Right renal pelvis (tissue), 4 donors: ENCODE measurements at places on chromosomes 7 and 10. TPM values are rescaled to one million over a fixed set of nuclear protein-coding genes. Genes with fewer than 3 reads are reported as not detected.

Gene KNDC1
- polyA plus RNA-seq = 7.1 TPM

Gene PPP1R3C
- polyA plus RNA-seq = 44.7 TPM

Gene TLX1
- 0.11 TPM for polyA plus RNA-seq

- no peak for DNase-seq
These were observed 37.3 kb downstream of the INPP5F start for GRCh38 chr10:119762805-119763798.

- DNase-seq = no peak
These were observed 71.5 kb downstream of the MCMBP start for GRCh38 chr10:119801176-119801575.

- no peak for DNase-seq
These were observed 143.1 kb upstream of the CAV2 start for GRCh38 chr7:116356333-116356965.

DNA sequence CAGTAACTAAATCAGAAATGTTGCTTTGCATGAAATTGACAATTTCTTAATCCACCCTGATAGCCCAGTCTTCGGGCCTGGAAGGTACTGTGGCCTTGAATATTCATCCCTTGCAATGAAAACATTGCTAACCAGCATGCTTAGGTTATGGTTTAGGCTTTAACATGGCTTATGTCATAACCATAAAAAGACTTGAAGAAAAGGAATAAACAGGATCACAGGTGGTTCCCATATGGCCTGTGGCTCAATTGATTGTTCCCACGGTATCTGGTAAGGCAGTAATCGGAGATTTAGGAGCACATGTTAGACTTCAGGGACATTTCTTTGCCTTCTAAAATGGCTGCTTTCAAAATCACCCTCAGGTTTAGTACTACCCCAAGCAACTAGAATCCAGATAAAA, 139.5 kb downstream of the ST7 start:
- no peak for DNase-seq

- no peak for DNase-seq
These were observed 48.7 kb downstream of the UPF2 start for GRCh38 chr10:11993834-11994468.

DNA sequence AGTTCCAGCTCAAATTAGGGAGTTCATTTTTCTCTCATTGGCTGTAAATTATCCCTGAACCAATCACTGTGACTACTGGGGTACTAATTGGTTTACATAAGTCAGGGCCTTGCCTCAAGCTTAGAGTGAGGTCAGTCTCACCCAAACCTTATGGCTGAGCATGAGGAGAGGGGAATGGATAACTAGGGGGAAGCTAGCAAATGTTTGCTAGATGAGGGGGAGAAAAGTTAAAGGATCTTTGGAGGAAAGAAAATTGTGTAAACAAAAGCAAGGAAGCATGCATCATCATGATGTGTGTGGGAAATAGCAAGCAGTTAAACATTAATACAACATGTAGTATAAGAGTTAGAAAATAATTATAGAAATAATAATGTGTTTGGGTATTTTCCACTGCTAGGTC, 121.9 kb downstream of the BBS9 start:
- no peak for DNase-seq

DNA sequence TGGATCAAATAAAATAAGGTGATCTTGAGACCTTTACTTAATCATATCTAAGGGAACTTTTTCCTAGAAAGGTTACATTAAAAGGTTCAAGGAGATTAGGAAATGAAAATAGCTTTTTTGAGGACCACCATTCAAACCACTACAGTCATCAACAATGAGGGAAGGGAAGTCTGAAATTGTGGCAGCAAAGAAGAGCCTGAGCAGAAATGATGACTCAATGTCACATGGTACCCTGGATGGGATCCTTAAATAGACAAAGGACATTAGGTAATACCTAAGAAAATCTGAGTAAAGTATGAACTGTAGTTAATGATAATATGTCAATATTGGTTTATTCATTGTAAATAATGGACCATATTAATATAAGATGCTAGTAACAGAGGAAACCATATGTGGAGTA, 236.0 kb downstream of the SEMA3D start:
- DNase-seq = no peak

DNA sequence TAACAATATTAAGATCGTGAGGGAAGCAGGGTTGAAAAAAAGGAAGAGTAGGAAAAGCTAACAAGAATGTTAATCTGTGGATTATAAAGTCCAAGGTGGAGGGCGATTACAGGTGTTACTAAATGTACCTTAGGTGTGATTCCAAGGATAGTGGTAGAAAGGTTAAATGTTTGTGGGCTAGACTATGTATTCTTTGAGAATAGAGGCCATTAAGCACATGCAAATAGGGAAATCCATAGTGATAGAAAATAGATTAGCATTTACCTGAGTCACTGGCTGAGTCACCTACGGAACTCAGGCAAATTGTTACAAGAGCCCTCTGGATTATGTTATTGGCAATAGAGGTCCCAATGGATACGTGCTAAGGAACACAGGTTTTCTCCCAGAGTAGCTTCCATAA, 9.0 kb downstream of the MGAM2 start:
- DNase-seq = no peak

- no peak for DNase-seq
These were observed 20.7 kb upstream of the CFTR start for GRCh38 chr7:117458977-117459583.

DNA sequence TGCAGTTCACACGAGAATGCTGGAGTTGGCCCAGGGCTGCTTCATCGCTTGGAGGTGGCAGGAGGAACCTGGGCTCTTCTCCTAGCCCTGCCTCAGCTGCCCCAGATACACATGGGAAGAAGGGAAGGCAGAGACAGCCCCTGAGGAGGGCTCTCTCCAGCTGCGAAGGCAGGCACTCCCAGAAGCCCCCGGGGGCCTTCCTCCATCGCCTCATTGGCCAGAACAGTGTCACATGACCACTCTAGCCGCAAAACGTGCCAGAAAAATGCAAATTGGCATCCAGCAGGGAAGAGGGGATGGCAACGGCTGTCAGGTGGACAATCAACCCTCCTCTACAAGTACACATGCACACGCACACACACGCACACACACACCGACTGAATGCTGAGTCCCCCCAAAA, 217.8 kb upstream of the FRMD4A start:
- no peak for DNase-seq
